Stimulated activated CD4-positive, alpha-beta T cell treated with anti-CD3 and anti-CD28 coated beads, Interleukin-12 subunit alpha, Interleukin-12 subunit beta, amount 100 ng/mL, for 48 hours (primary cell): ENCODE measurements at places on chromosomes 7 and 10.

- DNase-seq: no peak
Observed at GRCh38 chr10:89341649-89342048, 13.9 kb downstream of the IFIT3 start.

- DNase-seq: no peak
Observed at GRCh38 chr10:118802126-118802793, 47.5 kb upstream of the CACUL1 start.

DNA sequence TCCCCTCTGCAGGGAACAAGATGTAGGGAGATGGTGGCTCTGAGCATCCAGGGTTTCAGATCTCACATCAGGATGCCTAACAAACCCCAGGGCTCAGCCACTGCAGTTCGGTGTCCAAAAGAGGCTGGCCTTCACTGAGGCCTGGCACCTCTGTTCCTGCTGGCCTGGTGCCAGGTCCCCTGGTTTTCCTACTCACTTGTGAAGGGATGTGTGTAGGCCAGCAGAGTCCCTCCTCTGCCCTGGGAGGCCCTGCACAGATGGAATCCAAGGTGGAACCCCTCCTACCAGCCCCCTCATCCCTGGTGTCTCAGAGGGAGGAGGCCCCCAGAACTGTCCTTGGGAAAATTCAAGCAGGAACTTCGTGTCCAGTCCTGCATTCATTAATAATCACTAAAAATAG, 260.6 kb downstream of the CCSER2 start:
- no peak for DNase-seq

- DNase-seq: no peak
Observed at GRCh38 chr7:12650080-12650479, 37.4 kb upstream of the ARL4A start.

DNA sequence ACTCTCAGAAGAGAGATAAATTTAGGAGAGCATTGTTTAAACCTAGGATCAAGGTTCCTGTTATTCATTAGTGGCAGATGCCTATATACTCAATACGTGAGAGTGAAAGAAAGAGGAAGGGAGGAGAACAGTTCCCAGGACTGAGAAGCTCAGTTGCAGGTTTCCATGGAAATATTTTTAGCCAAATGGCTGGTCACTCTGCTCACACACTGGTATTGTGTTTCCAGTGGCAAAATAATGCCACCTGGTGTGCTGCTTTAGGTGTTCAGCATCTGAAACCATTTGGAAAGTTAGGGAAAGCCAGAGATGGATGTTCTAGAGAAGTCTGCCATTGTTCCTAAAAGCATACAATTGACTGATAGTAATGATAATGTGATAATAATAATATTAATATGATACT, 827.7 kb downstream of the SORCS3 start:
- no peak for DNase-seq

- peak; percentile 46 for DNase-seq
Observed at GRCh38 chr10:103765981-103766380, 89.4 kb downstream of the SH3PXD2A start.

- no peak for DNase-seq
Observed at GRCh38 chr10:129398711-129399141, 68.3 kb upstream of the MGMT start.

DNA sequence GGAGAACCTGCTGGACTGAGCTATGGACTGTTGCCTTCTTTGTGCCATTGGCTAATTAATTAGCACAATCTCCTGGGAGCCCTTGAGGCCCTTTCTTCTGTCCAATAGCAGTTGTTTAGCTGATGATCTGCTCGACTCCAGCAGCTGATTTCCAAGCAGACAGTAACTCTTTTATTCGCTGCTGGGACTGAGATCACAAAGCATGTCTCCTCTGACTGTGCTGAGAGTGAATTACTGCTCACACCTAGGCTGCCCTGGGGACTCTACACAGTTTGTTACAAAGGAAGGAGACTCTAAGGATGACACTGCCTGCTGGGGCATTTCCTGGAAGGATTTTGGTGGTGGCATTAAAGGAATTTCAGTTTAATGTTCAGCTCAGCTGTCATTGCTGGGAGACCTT, 31.4 kb downstream of the CASP7 start:
- DNase-seq: no peak

GRCh38 chr7:128893251-128894100, 17.0 kb downstream of the KCP start:
- DNase-seq: no peak

DNA sequence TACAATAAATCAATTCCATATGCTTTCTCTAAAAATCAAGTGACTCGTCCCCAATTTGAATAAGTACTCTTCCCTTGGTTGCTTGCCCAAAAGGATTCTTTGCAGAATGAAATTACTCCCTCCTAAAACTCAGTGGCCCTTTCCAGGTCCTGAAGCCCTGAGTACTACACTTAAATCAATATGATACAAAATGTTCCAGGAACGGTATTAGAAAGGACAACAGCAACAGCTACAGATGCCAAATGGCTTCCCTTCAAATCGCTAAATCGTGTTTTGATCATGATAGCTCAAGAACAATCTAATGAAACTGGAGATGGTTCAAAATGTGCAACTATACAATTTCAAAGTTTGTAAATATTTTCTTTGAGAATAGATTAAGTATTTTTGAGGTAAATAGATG, 59.4 kb downstream of the TPK1 start:
- DNase-seq: no peak

GRCh38 chr7:51160411-51160810, 156.2 kb downstream of the COBL start:
- no peak for DNase-seq

DNA sequence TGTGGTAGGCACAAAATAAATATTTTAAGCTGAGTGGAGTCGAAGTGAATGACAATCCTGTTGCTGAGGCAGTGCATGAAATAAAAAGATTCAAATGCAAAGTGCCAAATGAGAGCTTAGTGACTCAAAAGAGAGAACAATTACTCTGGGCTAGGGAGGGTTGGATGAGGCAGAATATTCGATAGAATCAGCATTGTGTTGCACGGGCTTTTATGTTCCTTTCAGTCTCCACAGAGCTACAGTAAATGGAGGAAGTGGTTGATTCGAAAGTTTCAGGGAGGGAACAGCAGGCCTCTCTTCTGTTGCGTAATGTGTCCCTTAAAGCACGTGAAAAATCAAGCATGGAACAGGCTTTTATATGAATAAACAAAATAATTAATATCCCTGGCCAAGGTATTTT, 599.3 kb upstream of the CELF2 start:
- peak; percentile 8 for DNase-seq

- DNase-seq: no peak
Observed at GRCh38 chr7:80646083-80646865, 7.8 kb downstream of the CD36 start.

DNA sequence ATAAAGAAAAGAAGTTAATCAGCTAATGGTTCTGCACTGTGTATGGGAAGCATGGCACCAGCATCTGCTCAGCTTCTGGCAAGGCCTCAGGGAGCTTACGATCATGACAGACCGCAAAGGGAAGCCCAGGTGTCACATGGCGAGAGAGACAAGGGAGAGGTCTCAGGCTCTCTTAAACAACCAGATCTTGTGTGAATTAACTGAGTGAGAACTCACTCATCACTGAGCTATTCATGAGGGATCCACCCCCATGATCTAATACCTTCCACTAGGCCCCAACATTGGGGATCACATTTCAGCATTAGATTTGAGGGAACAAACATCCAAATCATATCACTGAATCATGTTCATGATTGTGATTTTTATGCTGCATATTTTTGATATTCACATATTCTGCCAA, 5.8 kb downstream of the USP54 start:
- DNase-seq: no peak

- DNase-seq: no peak
Observed at GRCh38 chr7:67786021-67786420, 789.4 kb downstream of the TYW1 start.

- DNase-seq: no peak
Observed at GRCh38 chr7:144991041-144991440, 155.2 kb upstream of the TPK1 start.

DNA sequence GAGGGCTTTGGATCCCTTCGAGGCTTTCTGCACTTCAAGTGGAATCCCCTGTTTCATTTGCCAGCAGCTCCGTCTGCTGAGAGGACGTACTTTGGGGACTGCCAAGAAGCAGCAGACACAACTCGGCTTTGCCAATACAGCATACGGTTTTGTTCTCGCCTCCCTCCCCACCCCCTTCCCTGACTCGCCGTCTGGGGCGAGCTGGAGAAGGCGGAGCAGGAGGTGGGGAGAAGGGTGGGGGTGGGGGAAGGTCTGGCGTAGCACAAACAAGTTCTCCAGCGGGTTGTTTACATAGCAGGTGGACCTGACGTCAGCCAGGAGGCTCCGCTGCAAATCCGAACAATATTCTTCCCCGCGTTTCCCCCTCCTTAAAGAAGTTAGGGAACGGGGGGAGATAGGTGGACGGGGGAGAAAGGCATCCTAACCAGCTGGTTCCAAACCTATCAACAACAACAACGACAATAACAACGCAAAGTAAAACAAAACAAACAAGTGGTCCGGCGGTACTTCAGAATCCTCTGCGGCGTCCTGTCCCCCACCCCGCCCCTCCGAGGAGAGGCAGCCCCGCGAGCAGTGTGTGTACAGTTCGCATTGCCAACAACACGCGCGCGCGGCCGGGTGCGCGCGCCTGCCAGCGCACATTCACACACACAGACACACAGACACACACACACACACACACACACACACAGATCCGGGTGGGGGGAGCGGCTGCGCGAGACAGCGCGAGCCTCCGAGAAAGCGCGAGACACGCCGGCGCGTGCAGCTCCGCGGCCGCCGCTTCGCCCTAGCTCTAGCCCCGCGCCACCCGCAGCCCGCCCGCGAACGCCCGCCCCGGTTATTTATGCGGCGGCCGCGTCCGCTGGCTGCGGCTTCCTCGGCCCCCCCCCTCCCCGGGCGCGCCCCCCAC, 167.0 kb upstream of the PPP1R3A start:
- DNase-seq: no peak

DNA sequence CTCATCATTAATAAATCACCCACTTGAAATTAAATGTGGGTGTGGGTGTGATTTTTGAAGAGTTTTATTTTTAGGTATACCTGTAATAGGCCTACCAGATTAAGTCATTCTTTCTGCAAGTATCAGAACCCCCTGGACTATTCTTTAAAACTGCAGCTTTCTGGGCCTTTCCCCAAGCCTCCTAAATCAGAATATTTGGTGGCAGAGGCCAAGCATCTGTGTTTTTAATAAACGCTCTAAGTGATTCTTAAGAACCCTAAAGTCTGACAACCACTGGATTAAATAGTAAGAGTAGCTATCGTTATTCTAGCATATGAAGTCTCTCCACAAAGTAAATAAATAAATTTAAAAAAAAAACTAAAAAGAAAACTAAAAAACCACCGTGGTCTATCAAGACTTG, 703.0 kb upstream of the NRP1 start:
- no peak for DNase-seq

DNA sequence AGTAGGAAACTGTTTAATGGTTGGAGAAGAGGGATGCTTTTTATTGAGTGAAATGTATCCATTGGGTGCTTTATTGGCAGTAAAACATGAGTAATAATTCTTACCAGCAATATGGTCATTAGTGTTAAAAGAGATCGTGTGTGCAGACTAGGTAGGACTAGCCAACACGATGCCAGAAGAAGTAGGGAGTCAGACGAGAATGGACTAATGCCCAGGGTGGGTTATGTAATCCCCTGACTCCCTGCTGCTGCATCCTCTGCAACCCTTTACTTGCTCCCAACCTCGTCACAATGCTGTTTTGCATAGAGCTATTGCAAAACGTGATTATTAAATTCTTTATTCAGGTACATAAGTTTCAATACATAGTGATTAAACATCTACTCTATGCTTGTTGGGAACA, 1213.7 kb downstream of the GATA3 start:
- no peak for DNase-seq

- no peak for DNase-seq
Observed at GRCh38 chr10:113610631-113611601, 52.9 kb downstream of the NRAP start.

GRCh38 chr7:28641752-28642545, 229.6 kb downstream of the CREB5 start:
- no peak for DNase-seq

DNA sequence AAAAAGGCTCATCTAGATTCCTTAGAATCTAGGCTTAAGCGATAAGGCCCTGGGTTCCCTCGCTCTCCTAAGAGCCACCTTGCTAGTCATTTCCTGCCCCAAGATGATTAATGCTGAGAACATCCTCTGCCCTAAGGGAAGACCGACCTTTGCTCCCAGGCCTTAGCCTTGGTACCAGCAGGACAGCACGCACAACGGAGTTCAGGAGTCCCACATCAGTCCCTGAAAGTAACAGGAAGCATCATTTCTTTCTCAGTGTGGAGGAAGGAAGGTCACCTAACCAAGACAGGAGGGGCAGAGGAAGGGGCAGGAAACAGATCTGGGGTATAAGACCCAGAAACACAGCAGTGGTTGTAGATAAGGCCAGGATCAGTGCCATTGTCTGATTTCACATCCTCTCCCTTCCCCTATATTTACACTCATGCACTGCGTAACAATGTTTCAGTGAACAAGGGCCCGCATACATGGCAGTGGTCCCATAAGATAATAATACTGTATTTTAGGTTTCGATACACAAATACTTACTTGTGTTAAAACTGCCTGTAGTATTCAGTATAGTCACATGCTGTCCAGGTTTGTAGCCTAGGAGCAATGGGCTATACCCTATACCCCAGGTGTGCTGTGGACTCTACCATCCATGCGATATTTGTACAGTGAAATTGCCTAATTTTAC, 8.1 kb upstream of the FAM107B start:
- DNase-seq: no peak

DNA sequence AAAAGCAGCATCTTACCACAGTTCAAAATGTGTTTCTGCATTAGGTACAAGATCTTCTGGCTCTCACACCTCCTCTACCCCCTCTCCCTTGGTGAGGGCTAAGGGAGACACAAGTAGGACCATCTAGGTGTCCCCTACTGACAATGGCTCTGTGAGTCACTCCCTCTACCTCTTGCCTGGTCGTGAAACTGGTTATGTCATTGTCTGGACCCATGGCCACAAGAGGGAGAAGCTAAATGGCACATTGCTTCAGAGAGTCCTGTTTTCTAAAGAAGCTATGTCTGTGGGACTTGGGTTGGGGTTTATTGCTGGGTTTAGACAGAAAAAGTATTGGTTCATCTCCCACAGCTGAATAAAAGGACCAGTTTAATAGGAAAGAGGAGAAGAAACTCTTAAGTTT, 4.0 kb upstream of the PLXNA4 start:
- DNase-seq: no peak

- DNase-seq: no peak
Observed at GRCh38 chr10:119700321-119700954, 25.4 kb upstream of the INPP5F start.

GRCh38 chr7:51188987-51189386, 127.6 kb downstream of the COBL start:
- DNase-seq: no peak

DNA sequence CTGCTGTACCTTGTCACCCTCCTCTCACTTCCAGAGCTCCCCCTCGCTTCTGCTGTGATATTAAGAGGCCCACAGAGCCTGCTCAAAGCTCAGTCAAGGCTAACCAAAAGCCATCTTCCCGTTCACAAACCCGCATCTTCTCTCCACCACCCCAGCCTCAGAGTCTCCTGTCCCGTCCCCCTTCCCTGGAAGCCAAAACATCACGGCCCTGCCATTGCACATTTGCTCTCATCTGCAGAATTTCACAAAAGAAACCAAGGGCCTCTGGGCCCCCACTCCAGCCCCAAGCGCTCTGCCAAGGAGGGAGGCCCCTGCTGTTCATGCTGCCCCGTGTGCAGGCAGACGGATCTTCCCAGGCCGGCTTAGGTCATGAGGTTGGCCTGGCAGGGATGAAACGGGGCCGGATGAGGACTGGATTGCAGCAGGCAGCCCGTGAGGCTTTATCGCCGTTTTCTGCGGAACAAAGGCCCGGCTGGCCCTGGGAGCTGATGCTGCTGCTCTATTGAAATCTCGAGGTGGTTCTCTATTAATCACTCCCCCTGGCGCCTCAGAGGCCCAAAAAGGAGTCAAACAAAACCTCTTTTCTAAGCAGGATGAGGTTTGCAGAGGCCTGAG, 31.6 kb upstream of the FOXK1 start:
- no peak for DNase-seq
